ENCODE measurements at places on chromosomes 7 and 10.

GRCh38 chr10:43043342-43043772 is 33.5 kb upstream of the RET start:
- DNase-seq, result no peak

DNA sequence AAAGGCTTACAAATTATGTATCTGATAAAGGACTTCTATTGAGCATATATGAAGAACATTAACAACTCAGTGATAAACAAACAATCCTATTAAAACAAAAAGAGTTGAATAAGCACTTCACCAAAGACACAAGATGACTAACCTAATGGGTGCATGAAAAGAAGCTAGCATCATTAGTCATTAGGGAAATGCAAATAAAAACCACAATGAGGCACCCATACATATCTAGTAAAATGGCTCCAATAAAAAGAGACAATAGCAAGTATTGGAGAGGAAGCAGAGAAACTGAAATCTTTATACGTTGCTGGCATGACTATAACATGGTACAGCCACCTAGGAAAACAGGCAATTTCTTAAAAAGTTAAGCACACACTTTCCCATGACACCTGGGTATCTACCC is 77.6 kb upstream of the ZMIZ1 start:
- no peak for DNase-seq

- no peak for DNase-seq
These were observed 57.8 kb downstream of the RASGEF1A start for GRCh38 chr10:43209074-43209455.

DNA sequence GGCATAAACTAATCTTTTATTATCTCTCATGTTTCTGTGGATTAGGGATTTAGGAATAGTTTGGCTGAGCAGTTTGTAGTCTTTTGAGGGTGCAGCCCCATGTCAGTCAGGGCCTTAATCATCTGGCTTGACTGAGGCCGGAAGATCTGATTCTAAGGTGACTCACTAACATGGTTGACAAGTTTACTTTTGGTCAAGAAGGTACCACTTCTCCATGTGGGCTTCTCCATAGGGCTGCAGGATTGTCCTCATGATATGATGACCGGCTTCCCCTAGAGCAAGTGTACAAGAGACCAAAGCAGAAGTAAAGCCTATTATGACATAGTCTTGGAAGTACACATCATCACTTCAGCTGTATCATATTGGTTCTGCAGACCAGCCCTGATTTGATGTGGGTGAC is 45.9 kb upstream of the OIT3 start:
- no peak for DNase-seq

DNA sequence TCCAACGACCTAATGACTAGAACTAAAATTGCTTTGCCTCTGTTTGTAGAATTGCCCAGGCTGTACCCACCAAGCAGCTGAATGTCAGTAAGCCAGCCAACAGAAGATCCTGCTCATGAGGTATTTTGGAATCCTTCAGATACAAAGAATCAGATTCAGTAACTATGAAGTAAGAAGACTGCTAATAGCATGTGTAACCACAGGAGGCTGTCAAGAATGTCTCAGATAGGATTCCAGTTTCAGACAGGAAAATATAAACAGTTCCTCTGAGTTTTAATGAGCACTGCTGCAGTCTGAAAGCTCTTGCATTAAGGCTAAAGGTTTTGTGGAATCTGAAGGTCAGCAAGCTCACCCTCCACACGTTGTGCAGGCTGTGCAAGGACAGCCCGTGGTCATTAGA is 112.6 kb upstream of the ADAM12 start:
- peak; percentile 80 for DNase-seq

DNA sequence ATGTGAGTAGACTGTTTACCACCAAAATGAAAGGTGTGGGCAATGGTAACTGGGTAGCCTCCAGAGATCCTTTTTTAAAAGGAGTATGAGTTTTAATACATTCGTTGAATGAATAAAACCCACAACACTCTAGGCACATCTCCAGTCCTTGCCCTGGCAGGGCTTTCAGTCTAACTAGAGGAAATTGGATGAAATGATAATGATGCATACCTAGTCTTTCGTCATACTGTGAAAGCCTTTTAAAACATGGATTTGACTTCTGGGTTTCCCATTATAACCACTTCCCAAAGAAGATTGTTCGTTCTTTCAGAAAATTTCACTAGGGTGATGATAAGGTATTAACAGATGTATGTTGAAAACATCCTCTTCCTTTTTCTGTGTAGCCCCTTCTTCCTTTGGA is 110.8 kb downstream of the REEP3 start:
- peak; percentile 62 for DNase-seq

DNA sequence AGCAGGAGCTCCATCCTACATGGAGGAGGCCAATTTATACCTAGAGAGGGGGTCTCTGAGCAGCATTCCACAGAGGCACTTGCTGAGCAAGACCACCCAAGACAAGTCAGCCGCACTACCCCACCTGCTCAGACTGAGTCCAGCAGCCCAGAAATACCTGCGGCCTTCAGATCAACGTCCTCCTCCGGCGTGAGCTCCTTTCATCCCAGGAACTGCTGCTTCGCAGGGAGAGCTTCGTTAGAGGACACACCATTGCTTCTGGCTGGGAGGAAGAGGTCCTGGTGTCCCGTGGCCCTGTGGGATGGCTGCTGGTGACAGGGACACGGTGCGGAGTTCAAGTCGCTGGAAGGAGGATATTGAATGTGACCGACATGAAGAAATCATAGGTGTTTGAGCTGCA is 216.9 kb upstream of the PPP2R2D start:
- DNase-seq, result no peak

GRCh38 chr10:69692267-69692666 is 62.2 kb downstream of the FAM241B start:
- no peak for DNase-seq

DNA sequence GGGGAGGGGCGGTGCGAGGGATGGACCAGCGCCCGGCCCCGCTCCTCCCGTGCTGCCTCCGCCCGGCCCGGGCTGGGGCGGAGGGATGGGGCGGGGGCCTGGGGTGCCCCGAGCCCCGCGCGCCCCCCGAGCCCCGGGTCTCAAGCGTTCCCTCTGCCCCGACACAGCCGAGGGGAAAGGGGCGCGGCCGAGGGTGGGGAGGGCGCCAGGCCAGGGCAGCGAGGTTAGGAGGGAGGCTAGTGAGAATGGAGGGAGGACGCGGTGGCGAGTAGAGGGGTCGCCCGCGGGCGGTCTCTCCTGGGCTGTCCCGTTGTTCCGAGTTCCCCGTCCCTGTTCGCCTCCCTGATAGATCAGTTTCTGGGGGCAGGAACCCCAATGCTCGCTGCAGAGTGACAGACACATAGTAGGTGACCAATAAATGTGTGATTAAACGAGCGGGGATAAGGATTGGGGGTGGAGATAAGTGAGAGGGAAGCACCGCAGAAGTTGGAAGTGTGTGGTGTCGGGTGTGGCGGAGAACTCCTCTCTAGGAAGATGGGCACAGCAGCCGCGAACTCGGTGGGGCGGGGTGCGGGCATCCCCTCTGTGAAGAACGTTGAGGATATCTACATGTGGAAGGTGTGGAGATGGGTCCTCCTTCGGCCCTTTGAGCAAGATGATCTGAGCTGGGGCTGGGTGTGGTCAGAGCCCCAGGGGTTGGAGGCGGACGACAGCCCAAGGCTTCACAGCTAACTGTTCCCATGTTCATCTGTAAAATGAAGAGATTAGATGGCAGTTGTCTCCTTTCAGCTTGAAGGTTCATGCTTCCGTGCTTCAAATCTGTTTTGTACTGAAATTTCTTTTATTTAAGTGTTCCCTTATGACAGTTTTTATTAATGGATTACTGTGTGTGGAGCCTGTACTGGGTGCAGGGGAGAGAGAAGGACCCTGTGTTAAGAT is 580 bp downstream of the ZNF775 start:
- DNase-seq, result no peak

DNA sequence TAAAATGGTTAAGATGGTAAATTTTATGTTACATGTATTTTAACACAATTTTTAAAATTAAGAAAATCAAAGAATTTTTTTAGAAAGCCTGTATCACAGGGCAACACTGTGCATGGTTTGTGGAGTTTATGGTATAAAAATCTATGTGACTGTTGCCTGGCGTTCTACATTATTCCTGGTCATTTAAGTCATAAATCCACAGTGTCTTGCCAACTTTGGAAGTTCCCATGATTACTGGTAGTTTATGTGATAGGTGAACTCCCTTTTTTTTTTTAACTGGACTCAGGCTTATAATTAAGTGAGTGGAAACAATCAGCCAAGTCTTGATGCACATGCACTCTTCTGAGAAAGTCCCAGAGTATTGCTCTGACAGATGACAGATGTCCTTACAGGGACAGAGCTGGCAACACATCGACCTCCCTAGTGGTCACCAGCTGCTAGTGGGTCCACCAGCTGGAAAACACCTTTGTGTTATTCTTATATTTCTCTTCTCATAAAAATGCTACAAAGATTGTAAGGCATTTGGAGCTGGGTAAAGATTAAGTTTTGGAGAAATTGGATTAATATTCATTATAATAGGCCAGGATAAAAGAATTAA is 8.8 kb upstream of the STN1 start:
- DNase-seq, result no peak

GRCh38 chr7:151060416-151061212 is 1.2 kb downstream of the SLC4A2 start:
- DNase-seq, result no peak

DNA sequence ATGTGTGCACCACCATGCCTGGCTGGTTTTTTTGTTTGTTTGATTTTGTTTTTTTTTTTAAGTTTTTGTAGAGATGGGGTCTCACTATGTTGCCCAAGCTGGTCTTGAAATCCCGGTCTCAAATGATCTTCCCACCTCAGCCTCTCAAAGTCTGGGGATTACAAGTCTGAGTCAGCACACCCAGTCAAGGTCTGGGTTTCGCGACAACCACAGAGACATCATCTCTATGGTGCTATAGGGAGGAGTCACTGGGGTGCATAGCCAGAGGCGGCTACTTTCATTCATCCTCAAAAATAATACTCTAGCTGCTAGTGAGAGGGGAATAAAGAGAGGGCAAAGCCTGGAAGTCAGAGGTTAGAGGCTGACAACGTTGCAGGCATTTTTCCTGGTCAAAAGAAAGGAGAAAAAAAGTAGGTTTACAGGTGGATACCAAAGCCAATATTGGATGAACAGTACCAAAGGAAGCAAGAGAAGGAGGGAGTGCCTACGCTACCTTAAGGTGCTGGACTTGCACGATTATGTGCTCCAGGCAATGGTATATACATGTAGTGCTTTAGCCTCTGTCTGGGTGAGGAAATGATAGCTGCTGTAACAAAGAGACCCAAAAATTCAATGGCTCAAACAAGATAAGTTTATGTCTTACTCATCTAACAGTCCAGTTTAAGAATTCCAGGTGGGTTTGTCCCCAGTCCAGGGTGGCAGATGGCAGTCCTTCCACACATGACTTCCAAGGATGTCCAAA is 178.3 kb downstream of the SKIDA1 start:
- DNase-seq, result no peak

DNA sequence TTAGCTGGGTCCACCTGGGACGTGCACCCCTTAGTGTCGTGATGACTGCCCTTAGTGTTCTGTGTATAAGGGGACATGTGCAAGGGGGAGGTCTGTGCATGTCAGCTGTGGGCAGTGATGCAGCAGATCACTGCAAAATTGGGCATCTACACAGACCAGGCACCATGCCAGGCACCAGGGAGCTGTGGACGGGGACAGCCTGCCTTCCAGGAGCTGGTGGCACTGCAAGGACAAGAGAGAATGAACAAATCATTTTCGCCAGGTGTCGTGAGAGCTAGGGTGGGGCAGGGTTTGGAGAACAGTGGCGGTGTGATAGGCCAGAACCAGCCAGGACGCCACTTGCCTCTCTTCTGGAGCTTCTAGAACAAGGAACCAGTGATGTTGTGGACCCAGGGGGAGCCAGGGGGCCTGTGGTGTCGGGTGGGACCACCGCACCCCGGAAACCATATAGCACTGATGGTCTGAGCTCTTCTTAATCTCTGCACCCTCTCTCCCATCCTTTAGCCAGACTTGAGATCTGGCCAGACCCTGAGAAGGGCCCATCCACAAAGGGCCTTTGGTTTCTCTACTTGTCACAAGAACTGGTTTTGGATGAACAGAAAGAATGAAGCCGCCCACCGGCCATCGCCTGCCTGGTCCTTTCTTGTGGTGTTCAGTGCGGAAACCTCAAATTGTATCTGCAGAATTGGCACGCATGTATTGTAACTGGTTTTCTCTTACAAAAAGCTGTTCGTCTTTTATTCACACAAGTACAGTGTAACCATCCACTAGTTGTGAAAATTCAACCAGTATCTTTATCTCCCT is 30.7 kb downstream of the PRF1 start:
- DNase-seq, result no peak

GRCh38 chr7:127629268-127629854 is 11.4 kb upstream of the PAX4 start:
- DNase-seq, result no peak

- DNase-seq, result peak; percentile 33
These were observed 255.3 kb downstream of the DNAJB9 start for GRCh38 chr7:108824840-108825580.

- no peak for DNase-seq
These were observed 595 bp upstream of the SFXN4 start for GRCh38 chr10:119166118-119166500.

GRCh38 chr7:152340161-152340560 is 95.6 kb downstream of the KMT2C start:
- no peak for DNase-seq

DNA sequence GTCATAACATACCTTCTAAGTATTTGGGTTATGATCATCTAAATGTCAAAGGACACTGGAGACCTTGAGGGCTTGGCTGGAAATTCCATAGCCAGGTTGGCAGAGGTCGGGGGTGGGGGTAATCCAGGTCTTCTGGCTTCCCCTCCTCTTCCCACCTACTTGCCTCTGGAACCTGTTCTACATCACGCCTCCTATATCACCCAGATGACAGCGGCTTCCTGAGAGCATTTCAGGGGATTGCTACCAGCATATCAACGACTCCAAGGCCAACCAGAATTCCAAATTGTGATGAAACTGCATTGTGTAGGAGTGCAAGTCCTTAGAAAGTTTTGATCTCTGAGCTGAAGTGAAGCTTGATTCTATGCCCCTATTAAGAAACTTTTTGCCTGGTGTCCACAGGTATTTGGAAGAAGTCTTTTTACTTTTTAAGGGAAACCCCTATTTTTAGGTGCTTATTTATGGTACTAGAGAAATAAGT is 95.7 kb downstream of the SH2D4B start:
- no peak for DNase-seq

DNA sequence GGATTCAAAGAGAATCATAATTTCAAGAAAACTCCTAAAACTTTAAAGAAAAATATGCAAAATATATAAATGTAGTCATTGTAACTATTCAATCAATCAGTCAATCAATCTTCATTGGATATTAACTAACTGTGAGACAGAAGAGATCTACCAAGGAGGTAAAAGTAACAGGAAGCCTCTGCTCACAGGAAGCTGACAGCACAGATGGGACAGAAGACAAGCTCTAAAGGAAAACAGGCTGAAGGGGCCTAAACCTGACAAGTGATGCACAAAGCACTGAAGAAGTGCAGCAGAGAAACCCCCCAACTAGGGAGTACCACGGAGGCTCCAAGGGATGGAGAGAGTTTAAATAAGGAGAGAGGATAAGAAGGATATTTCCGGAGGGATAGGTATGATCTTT is 173.0 kb downstream of the SKAP2 start:
- no peak for DNase-seq

Measured in AG10803 (cell line).